Activated CD8-positive, alpha-beta memory T cell treated with anti-CD3 and anti-CD28 coated beads for 1 hour (primary cell): ENCODE measurements at places on chromosomes 4 and X.

- DNase-seq: no peak
Observed at GRCh38 chr4:185456131-185456530, 15.4 kb downstream of the CCDC110 start.

GRCh38 chrX:103175944-103176753 lies 38.8 kb upstream of the BEX4 start:
- DNase-seq: peak; percentile 9

GRCh38 chrX:49316085-49316484 lies 5.8 kb upstream of the GAGE12J start:
- no peak for DNase-seq

- no peak for DNase-seq
Observed at GRCh38 chr4:118833192-118833820, 2.6 kb downstream of the SEC24D start.

- DNase-seq: no peak
Observed at GRCh38 chr4:25535701-25536473, 119.8 kb upstream of the SLC34A2 start.
